ENCODE measurements at places on chromosomes 1 and 21.
A peak's percentile ranks its signal among the peaks of the same experiment; 100 is the strongest.

DNA sequence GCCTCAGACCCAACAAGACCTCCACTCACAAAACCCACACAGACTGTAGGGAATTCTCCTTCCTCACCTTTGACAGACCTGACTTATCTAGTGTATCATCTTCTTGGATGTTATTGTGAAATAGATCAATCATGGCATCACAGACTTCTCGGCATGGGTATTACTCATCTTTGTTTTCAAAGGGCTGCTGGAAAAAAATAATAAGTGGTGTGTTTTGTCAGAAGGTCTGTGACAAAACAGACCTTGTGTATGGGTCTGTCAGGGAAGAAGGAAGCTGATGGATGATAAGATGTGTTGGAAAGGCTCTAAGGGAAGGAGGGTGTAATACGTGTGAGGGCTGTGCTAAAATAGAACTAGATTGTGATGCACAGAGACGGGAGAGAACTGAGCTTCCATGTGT, 13.9 kb upstream of the S100A7 start:
- DNase-seq, result no peak

GRCh38 chr1:159007726-159008125, 2.0 kb upstream of the IFI16 start:
- DNase-seq, result no peak

DNA sequence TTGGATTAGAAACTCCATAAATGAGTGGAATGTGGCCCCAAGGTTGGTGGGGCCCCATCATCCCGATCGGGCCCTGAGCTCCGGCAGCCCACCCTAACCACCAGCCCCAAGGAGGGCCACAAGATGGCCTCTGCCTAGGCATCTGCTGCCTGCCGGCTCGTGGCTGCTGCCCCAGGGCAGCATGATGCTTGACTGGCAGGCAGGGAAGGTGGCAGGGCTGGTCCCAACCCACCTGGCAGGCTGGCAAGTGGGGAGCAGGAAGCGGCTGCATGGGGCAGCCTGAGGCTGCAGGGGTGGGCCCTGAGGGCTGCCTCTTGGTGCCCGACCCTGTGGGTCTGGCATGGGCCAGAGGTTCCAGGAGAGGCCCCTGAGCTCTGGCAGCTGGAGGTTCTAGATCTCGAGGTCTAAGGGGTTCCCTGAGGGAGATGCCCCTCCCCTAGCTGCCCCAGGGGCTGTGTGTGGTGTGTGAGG, 760 bp upstream of the GJC2 start:
- DNase-seq, result no peak

DNA sequence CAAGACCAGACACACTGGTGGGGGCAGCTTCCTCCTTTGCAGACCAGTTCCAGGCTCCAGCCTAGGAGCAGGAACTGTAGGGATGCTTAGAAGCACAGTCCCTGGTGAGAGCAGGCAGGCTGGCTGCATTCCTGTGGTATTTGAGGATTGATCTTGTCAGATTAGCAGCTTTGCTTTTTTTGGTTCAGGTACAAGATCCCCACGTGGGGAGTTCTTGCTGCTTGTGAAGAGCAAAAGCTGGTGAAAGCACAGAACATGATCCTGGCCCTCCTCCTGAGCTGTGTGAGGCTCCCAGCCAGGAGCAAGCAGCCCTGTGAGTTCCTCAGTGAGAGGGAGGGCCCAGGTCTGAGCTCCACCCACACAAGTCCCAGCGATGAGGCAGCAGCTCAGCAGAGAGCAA, 75.3 kb upstream of the ARTN start:
- DNase-seq, result no peak

GRCh38 chr1:112788561-112788960, 73.4 kb upstream of the PPM1J start:
- DNase-seq, result no peak

DNA sequence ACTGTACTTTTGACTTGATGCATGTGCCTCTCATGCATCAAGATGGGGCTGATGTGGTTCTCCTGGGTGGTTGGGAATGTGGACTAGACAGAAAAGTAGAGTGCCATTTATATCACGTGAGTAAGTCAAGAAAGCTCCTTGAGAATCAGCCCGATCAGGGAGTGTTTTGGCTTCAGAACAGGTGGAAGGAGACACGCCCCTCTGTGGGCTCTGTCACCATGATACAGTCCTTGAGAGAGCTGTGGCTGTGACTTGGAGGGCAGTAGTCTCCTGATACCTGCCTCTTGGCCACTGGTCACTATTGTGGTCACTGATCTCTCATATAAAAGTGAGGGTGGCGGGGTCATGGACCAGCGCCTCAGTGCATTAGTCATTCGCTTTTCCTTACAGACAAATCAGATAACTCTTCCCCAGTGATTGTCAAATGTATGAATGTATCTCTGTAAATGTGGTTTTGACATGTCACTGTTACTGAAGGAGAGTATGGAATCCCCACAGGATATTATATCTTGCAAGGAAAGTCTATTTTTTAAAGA, 8.9 kb upstream of the C4BPB start:
- DNase-seq, result no peak

GRCh38 chr1:1900883-1901640, 10.2 kb upstream of the GNB1 start:
- no peak for DNase-seq

- DNase-seq, result no peak
These were observed 328.5 kb downstream of the FAM72C start for GRCh38 chr1:143643148-143643885.

GRCh38 chr21:39562791-39563770, 49.7 kb upstream of the B3GALT5 start:
- DNase-seq, result peak; percentile 77

- no peak for DNase-seq
These were observed 30.7 kb downstream of the PPP2R5A start for GRCh38 chr1:212315907-212316306.

- DNase-seq, result no peak
These were observed 49.9 kb upstream of the INSL5 start for GRCh38 chr1:66850989-66851388.

GRCh38 chr21:46613391-46613790, 8.5 kb upstream of the S100B start:
- no peak for DNase-seq

DNA sequence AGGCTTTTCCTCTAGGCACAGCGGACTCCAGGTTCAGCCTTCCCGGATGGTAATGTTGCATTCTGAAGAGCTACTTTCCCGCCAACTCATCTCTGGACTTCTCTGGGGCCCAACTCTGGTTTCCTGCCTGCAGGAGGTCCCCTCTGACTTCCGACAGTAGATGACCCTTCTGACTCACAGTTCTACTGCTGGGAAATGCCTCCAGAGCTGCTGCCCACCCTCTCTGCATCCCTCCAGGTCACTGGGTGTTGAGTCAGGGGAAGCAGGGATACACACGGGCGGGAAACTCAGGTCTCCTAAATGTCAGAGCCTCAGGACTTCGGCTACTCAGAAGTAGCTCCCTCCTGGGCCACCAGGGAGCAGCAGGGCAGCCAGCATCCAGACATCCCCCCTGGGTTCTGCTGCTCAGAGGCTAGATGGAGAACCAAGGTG, 2.1 kb upstream of the KIF21B start:
- DNase-seq, result no peak

GRCh38 chr1:248695451-248696132, 7.0 kb downstream of the OR14I1 start:
- DNase-seq, result no peak

DNA sequence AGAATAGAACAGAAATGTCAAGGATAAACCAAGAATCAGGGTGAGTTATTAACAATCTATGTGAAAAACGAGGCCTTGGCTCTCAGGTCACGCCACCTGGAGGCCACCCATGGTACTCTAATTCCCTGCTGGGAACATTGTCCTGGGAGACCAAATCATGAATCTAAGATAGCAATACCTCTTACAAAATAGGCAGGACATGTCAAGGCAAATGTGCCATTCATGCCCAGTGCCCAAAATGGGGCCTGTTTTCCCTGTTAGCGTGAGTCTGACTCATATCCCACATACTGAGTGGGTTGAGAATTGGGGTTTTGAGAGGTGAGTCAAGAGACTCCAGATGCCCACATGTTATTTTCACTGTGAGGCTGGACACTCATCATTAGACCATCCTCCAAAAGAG, 380.8 kb downstream of the HHIPL2 start:
- DNase-seq, result no peak

- peak; percentile 72 for DNase-seq
These were observed 46.9 kb downstream of the L1TD1 start for GRCh38 chr1:62241371-62242131.

DNA sequence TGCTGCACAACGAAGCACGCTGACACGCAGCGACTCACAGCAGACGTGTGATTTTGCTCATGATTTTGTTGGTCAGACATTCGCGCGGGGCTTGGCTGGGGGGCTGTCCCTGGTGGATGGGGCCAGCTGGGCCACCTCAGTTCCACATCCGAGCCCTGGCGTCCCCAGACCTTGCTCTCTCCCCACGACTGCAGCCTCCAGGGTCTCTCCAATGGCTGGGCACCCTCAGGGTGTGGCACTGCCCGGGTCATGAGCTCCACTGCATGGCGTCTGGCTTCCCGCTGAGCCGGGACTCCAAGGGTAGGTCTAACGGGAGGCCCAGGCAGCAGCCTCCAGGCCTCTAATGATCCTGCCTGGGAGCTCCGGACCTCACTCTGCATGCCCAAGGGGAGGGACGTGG, 173.0 kb upstream of the AJAP1 start:
- DNase-seq, result no peak

DNA sequence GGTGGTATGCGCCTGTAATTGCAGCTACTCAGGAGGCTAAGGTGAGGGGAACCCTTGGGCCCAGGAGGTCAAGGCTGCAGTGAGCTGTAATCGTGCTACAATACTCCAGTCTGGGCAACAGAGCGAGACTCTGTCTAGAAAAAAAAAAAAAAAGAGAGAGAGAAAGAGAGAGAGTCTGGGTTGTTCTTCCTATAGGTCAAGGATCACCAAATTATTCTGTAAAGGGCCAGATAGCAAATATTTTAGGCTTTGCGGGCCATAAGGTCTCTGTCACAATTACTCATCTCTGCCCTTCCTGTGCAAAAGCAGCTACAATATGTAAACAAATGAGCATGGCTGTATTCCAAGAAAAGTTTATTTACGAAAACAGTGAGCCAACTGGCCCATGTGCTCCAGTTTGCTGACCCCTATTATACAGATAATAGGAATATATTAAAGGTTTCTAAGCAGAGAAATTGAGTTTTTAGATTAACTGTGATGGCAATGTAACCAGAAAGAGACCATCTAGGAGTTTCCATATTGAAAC, 2.1 kb downstream of the SASS6 start:
- DNase-seq, result no peak

DNA sequence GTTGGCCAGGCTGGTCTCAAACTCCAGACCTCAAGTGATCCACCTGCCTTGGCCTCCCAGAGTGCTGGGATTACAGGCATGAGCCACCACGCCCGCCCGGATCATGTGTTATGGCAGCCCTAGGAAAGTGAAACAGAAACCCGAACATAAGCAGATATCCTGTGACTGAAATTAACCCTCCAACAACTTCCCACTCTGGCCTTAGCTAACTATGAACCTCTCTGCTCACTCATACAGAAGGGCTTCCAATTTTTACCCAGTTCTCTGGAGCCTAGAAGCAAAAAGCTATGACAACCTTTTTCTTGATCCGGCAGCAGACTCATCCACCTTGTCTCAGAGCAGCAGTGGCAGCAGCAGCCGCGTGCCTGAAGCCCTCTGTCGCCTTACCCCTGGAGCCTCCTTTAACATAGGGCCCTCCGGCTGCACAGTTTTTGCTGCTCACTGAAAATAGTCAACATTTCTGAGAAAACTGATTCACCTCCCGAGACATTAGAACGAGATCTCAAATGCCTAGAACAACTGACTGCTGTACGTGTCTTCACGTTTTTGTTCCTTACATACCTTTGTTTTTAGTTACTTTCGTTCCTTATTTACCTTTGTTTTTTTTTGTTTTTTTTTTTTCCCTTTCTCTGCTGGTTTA, 9.3 kb downstream of the CBR1 start:
- no peak for DNase-seq

DNA sequence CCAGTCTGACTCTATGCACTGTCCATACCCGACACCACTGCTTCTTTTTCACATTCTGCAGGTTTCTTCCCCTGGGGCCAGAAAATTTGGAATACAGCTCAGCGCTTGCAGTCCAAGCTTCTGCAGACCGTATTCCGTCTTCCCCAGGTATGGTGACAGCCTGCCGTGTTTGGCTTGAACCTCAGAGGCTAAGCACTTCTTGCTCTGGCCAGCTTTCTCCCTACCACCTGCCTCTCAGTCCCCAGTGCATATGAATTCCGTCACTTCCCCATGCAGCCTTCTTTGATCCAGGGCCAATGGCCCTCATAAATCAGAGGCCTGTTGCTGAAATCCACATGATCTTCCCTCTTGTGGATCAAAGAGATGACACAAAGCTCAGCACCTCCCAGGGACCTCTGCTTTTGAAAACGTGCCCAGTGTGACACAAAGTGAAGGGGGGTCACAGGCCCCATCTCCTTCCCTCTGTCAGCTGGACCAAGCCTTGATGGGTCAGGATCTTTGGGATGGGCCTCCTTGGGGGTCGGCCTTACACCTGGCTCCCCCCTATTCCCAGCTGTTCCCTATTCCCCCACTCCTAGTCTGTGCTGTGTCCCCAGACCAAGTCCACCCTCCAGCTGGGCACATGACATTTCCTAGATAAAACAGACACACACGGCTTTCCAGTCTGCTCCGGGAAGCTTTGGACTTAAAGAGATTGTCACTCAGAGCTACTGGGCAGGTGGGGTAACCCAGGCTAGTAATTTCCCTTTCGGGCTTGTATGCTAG, 66.6 kb downstream of the HMGB4 start:
- DNase-seq, result no peak

- DNase-seq, result no peak
These were observed 169.5 kb upstream of the USP24 start for GRCh38 chr1:55384637-55385036.

GRCh38 chr1:27099587-27100334, 55.2 kb downstream of the SLC9A1 start:
- no peak for DNase-seq

GRCh38 chr1:9453375-9453774, 85.9 kb upstream of the SLC25A33 start:
- DNase-seq, result no peak

- no peak for DNase-seq
These were observed 697 bp downstream of the AGO3 start for GRCh38 chr1:35931446-35932157.

DNA sequence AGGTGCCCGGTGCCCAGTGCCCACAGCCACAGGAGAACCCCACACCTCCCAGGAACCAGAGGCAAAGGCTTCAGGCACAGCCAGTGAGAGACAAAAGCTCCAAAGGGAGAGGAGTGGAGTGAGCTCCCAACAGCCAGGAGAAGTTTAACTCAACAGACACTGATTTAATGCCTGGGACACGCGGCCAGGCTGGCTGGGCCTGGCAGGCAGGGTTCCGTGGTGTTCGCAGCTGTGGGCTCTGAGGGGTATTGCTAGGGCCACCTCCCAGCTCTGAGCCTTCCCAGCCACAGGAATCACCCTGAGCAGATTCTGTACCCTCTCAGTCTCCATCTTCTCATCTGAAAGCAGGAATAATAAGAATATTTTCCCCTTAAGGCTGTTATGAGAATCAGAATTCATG, 222.5 kb downstream of the NPHP4 start:
- no peak for DNase-seq

GRCh38 chr1:205744403-205744802, 5.6 kb downstream of the NUCKS1 start:
- DNase-seq, result no peak

GRCh38 chr1:192698731-192699130, 62.8 kb downstream of the RGS13 start:
- no peak for DNase-seq

- DNase-seq, result no peak
These were observed 54.5 kb downstream of the PAPPA2 start for GRCh38 chr1:176517484-176517883.

GRCh38 chr1:208942394-208943130, 641.0 kb upstream of the CAMK1G start:
- no peak for DNase-seq

Data from NCI-H524 treated with DMSO at 0.1 percent for 48 hours (cell line).